ENCODE measurements at places on chromosomes 2 and 18.

DNA sequence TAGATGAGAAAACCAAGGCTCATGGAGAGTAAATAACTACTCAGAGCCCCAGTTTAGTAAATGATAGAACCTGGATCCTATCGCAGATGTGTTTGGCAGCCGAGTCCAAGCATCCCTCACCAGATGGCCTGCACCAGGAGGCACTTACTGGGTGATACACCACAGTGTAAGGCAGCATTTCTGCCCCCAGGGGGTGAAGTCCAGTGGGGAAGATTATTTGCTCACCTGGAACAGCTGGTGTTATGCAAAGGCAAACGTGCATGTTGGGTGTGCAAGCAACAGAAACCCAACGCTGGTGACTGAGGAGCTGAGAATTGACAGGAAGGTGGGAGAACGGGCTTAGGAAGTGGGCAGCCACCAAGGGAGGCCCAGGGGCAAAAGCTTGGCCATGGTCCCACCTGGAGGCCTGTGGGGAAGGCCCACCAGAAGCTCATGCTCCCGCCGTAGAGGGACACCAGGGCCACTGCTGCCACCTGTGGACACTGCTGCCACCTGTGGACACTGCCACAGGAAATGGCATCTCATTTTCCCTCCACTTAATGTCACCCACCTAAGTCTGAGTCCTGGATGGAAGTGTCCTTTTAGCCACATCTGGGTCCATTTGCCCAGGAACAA lies 100.6 kb downstream of the TFCP2L1 start:
- no peak overlapping the region for H3K4me3 ChIP-seq
- H3K36me3 ChIP-seq: no peaks in the 10 kb centered on the region
- H3K27ac ChIP-seq: no peak overlapping the region
- no peak for DNase-seq
- no peaks in the 10 kb centered on the region for H3K27me3 ChIP-seq
- H3K4me1 ChIP-seq: peaks cover 7% of the 10 kb centered on the region

DNA sequence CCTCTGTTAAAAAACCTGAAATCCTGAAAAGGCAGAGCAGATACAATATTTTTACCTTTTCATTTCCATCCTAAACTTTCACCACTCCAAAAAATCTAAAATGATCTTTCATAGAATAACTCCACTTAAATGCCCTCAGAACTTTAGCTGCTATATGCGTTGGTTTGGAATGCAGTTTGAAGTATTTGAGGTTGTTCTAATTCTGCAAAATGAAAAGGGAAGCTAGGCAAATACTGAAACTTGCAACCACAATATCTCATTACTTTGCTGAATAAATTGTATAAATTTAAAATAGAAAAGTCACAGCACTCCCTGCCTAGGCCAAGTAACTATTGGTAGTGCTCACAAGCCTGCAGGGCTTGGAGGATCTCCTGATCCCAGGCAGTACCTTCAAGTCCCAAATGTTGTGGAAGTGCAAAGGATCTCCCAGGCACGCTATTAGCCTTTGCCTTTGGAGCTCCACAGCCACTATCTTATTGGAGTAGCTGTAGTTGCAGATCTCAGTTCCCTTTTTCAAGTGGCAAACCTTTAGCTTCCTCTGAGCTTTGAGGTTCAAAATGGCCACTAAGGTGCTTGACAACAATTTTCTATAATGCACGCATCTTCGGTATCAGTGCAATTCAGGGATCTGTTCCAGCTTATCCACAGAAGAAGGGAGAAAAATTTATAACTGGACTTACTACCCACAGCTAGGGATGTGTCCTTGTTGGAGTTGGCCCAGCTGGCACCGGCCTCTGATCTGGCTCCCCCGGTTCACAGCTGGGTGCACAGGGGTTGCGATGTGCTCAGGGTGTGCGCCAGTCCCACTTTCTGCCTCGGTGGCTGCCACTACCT lies 43.4 kb upstream of the ANKRD62 start:
- no peak overlapping the region for H3K4me3 ChIP-seq
- no peak for DNase-seq
- no peaks in the 10 kb centered on the region for H3K27me3 ChIP-seq
- no peaks in the 10 kb centered on the region for H3K36me3 ChIP-seq
- H3K27ac ChIP-seq: no peak overlapping the region
- no peaks in the 10 kb centered on the region for H3K4me1 ChIP-seq

GRCh38 chr2:72674982-72675915 lies 150.6 kb downstream of the EXOC6B start:
- no peaks in the 10 kb centered on the region for H3K36me3 ChIP-seq
- H3K27me3 ChIP-seq: no peaks in the 10 kb centered on the region
- DNase-seq: no peak
- H3K4me1 ChIP-seq: peaks cover 4% of the 10 kb centered on the region
- H3K27ac ChIP-seq: no peak overlapping the region

- DNase-seq: peak; percentile 46
- no peaks in the 10 kb centered on the region for H3K27me3 ChIP-seq
- H3K27ac ChIP-seq: peak overlapping the region; percentile 71
- peaks cover 79% of the 10 kb centered on the region for H3K4me1 ChIP-seq
Observed at GRCh38 chr18:55419947-55420664, 167.9 kb downstream of the TCF4 start.

DNA sequence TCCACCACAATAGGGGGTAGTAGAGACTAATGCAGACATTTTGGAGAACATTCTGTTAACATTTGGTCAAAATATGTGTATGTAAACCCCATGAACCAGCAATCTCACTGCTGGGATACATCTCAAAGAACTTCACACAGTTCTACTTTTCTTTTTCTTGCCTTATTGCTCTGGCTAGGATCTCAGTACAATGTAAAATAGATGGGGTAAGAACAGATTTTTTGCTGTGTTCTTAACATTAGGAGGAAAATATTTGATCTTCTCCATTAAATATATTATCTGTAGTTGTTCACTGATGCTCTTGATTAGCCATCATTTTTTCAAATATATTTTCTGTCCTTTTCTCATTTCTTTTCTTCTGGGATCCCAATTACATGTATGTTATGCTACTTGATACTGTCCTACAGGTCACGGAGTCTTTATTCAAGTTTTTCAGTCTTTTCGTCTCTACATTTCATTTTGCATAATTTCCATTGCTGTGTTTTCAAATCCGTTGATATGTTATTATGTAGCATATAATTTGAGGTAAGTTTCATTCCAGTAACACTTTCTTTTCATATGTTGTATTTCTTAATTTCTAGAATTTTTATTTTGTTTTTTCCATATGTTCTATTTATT lies 352.2 kb downstream of the ZNF521 start:
- H3K4me3 ChIP-seq: no peak overlapping the region
- H3K27me3 ChIP-seq: no peaks in the 10 kb centered on the region
- no peaks in the 10 kb centered on the region for H3K36me3 ChIP-seq
- H3K27ac ChIP-seq: no peak overlapping the region

GRCh38 chr2:227643990-227644551 lies 22.5 kb upstream of the SCYGR5 start:
- H3K36me3 ChIP-seq: no peaks in the 10 kb centered on the region
- peaks cover 7% of the 10 kb centered on the region for H3K4me1 ChIP-seq
- H3K4me3 ChIP-seq: no peak overlapping the region
- H3K27me3 ChIP-seq: no peaks in the 10 kb centered on the region
- H3K27ac ChIP-seq: no peak overlapping the region

DNA sequence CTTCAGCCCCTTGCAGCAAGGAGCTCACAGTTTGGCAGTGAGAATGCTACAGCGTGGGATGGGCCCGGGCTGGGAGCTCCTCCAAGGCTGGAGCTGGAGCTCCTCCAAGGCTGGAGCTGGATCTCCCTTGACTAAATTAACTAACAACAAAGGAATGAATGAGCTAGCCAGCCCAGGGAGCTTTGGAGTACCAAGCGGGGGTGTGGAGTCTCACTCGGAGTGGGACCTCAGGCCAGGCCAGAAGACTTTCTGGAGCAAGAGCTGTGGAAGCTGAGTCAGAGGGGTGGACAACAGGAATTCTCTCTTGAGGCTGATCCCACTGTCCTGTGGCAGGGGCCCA lies 244.7 kb upstream of the HS6ST1 start:
- DNase-seq: no peak
- H3K4me3 ChIP-seq: no peak overlapping the region
- no peaks in the 10 kb centered on the region for H3K27me3 ChIP-seq
- H3K4me1 ChIP-seq: no peaks in the 10 kb centered on the region
- H3K36me3 ChIP-seq: no peaks in the 10 kb centered on the region
- H3K27ac ChIP-seq: no peak overlapping the region

DNA sequence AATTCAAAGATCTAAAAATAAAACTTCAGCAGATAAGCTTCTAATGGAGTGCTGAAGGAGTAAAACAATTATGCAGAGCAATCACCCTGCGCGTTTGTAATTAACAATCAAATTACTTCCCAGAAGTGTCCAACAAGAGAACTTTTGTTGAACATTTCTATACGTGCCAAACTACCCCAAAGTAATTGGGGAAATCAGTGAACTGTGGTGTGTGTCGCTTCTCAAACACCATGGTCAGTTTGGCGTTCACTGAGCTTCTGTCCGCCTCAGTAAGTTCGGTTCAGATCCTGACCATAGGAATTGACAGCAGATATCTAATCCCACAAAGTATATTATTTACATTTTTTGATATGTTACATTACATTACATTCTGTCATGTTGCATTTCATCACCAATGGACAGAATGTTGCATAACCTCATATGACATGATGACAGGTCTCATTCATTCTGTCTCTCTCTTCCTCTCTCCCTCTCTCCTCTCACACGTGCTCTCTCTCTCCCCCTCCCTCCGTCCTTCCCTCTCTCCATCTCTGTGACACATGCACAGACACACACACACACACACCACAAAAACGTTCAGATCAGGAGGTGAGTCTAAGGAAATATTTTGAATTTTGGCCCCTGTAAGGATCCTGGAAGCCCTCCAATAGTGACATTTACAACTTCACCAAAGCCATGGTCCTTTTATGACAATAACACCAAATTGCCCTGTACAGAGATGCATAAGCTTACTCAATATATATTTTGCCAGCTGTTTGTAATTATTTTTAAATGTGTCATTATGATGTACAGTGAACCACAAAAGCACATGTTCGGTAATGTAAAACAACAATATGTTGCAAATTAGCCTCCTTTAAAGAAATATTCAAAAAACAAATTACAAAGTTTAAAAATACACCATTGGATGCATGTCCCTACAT lies 269.2 kb downstream of the FIGN start:
- no peaks in the 10 kb centered on the region for H3K36me3 ChIP-seq
- no peak for DNase-seq
- no peaks in the 10 kb centered on the region for H3K27me3 ChIP-seq
- no peak overlapping the region for H3K27ac ChIP-seq

DNA sequence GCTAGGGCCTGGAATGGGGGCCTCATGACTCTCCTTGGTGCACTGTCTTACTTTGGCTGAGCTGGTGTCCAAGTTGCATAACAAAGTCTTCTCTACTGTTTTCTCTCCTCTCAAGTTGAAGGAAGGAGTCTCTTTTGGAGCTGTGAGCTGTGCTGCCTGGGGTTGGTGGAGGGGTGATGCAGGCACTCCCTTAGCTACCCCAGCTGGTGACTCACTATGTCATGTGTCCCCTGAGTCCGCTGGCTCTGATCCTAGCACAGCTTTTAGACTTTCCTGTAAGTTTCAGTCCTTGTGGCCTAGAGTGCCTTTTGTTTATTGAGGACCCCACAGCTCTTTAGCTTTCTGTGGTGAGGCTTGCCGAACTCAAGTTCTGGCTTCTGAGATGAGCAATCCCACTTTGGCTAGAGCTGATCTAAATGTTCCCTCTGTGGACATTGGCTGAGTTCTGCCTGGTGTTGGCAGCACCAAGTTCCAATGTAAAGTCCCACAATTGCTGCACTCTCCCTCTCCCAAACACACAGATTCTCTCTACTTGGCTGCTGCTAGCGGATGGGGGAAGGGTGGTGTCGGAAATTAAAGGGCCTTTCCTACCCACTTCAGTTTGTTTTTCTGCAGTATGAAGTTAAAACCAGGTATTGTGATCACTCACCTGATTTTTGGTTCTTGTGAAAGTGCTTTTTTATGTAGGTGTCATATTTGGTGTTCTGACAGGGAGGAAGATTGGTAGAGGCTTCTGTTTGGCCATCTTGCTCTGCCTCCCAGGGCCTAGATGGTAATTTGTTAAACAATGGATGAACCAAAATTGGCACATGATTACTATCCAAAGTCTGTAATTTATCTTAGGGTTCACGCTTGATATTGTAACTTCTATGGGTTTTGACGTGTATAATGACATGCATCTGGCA lies 83.2 kb downstream of the COMMD1 start:
- H3K27ac ChIP-seq: no peak overlapping the region
- peaks cover 3% of the 10 kb centered on the region for H3K4me1 ChIP-seq
- H3K27me3 ChIP-seq: no peaks in the 10 kb centered on the region
- no peaks in the 10 kb centered on the region for H3K36me3 ChIP-seq
